Ovary (tissue), 10 donors: ENCODE measurements at places on chromosomes 7 and 10. TPM values are rescaled to one million over a fixed set of nuclear protein-coding genes. Genes with fewer than 3 reads are reported as not detected.
A peak's percentile ranks its signal among the peaks of the same experiment; 100 is the strongest.

The RELN gene
- total RNA-seq, result 2.7 TPM

DNA sequence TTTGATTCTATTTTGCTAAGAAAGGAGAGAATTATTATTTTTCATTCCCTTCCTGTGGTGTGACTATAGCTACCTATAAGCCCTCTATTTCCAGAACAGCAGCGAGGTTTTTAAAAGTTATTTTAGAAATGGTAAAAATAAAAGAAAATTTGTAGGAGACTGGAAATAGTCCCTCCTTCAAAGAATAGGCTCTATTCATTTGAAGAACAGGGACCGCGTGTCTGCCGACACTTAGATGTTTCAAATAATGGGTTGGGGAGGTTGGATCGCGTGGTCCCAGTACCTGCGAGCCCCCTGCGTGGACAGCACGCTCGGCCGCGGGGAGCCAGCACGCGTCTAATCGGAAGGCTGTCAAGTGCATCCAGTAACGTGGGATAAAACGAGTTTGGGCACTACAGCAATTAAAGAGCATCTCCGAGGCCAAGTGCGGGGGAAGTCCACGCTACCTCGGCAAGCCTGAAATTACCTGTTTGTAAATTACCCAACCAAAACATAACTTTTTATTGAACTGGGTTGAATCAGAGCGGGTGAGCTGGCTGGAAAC is 1.0 kb downstream of the CACNA2D1 start:
- peak; percentile 32 for DNase-seq

The CYP26C1 gene
- 0.20 TPM for total RNA-seq

GRCh38 chr7:22665923-22666322 is 61.1 kb upstream of the IL6 start:
- DNase-seq, result no peak

DNA sequence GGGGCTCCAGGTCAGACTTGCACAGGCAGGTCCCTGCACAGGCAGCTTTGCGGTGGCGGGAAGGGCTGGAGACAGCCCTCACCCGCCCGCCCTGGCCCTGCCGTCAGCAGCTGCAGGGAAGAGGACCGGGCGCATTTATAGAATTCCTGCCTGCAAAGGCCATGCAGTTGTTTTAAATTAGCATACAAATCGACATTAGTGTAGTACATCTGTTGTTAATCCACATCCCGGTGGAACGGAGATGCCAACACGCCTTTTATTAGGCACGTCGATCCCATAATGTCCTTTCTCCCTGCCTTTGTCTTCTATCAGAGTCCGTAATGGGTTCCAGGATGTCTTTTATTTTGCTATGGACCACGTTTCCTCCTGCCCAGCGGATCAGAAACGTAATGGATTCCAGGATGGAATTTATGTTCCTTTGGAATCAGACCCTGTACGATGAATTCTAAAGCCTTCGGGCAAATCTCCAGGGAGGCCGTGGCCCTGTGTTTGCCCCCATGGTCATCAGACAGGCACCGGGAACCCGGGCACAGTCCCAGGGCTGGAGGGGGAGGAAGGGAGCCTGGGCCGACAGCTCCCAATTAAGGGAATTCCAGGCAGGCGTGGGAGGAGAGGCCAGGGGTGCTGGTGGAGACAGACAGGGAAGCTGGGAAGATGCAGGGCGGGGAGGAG is 123.9 kb downstream of the COL26A1 start:
- DNase-seq, result no peak

- DNase-seq, result no peak
These were observed 49.4 kb upstream of the EGFR start for GRCh38 chr7:54969208-54969967.

The SPDYE9 gene
- not detected for total RNA-seq

GRCh38 chr10:124033887-124034218 is 59.5 kb downstream of the CHST15 start:
- DNase-seq, result peak; percentile 83

The VTI1A gene
- total RNA-seq, result 48.2 TPM
